Fibroblast of lung (primary cell): ENCODE measurements at places on chromosomes 6 and 20.

- DNase-seq, result no peak
- H3K27ac ChIP-seq, result no peak overlapping the region
- H3K4me1 ChIP-seq, result peaks cover 3% of the 10 kb centered on the region
- no peaks in the 10 kb centered on the region for H3K27me3 ChIP-seq
These were observed 160.8 kb downstream of the TBXT start for GRCh38 chr6:166006900-166007301.

DNA sequence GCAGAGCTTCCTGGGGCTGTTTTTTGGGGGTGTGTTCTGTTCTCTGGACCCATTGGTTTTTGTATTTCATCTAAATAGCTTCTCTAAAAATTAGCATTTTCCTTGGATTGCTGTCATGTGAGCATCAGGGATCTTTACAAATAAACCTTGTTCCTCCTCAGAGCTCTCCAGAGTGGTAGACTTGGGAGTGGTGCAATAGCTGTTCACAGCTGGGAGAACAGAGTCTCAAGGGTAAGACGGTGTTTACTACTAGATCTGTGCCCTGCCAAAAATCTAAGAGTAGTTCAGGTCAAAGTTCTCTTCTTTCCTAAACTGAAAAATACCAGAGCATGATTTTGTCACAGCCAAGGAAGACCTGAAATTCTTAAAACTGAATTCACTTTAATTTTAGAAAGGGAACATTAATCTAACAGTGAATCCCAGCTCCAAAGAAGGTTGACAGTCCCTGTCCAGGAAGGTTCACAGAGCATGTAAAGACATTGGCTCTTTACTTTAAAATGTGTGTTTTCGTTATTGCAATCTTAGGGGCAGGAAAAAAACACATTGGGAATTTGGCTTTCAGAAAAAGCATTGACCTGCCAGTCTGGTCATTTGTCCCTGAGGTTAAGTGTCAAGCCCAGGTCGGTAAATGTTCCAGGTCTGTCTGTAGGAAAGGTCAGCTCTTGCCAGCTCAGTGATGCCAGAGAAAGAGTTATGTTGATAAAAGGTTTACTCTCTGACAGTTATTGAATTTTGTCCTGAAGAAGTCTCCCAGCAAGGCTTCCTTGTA lies 43.3 kb downstream of the VAPB start:
- no peak for DNase-seq
- no peak overlapping the region for H3K4me3 ChIP-seq

- no peaks in the 10 kb centered on the region for H3K27me3 ChIP-seq
- no peaks in the 10 kb centered on the region for H3K4me1 ChIP-seq
- no peaks in the 10 kb centered on the region for H3K36me3 ChIP-seq
- no peak overlapping the region for H3K4me3 ChIP-seq
These were observed 22.7 kb downstream of the SLC12A5 start for GRCh38 chr20:46051556-46052308.

DNA sequence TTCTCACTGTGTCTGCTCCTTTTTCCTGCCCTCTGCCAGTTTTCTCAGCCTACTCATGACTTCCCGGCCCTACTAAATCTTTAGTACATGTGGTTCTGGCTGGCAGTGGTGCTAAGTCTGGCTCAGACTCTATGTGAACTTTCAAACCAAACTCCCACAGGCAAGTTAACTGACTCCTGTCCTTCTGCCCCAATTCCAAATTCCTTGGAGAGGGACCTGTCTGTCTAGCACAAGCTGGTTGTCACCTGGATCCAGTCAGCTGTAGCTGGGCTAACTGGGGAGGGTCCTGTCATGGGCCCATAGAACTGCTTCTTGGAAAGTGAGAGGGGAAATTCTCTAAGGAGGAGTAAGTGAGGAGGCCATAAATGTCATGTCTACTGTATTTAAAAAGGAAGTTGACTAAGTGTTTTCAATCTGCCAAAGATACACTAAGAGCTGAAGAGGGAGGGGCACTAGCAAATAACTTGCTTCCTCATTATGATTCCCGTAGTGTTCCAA lies 240.1 kb downstream of the KCNQ5 start:
- no peaks in the 10 kb centered on the region for H3K27me3 ChIP-seq
- H3K27ac ChIP-seq, result peak overlapping the region; percentile 71
- H3K4me1 ChIP-seq, result peaks cover 11% of the 10 kb centered on the region
- no peaks in the 10 kb centered on the region for H3K36me3 ChIP-seq

GRCh38 chr20:22335210-22335609 lies 249.2 kb downstream of the FOXA2 start:
- no peak overlapping the region for H3K27ac ChIP-seq
